ENCODE measurements at places on chromosomes 16 and 17. TPM values are rescaled to one million over a fixed set of nuclear protein-coding genes. Genes with fewer than 3 reads are reported as not detected.

TMEM98 gene
- 133 TPM for total RNA-seq

BIRC5 gene
- 123 TPM for total RNA-seq

OSBPL7 gene
- 14.3 TPM for total RNA-seq

GNG13 gene
- not detected for total RNA-seq

CD300LF gene
- not detected for total RNA-seq

TBC1D3C gene
- total RNA-seq, result not detected

SLFN12 gene
- 17.5 TPM for total RNA-seq

NUTF2 gene
- 185 TPM for total RNA-seq

MYH3 gene
- 3.8 TPM for total RNA-seq

FKBP10 gene
- 259 TPM for total RNA-seq

COPS3 gene
- 107 TPM for total RNA-seq

HMOX2 gene
- total RNA-seq, result 38.1 TPM

TNFSF13 gene
- total RNA-seq, result 0.86 TPM

KCTD19 gene
- 1.1 TPM for total RNA-seq

UBE2O gene
- 71.4 TPM for total RNA-seq

PRKCA gene
- total RNA-seq, result 22.7 TPM

RNF227 gene
- 4.0 TPM for total RNA-seq

KRT33B gene
- not detected for total RNA-seq

ABCC12 gene
- total RNA-seq, result 0.07 TPM

CHP2 gene
- total RNA-seq, result not detected

CACNA1G gene
- total RNA-seq, result 1.1 TPM

HLF gene
- not detected for total RNA-seq

GNAO1 gene
- total RNA-seq, result 21.3 TPM

PLA2G15 gene
- total RNA-seq, result 13.6 TPM

TNP2 gene
- not detected for total RNA-seq

TPSD1 gene
- total RNA-seq, result not detected

HBA2 gene
- not detected for total RNA-seq

CIITA gene
- not detected for total RNA-seq

RAMP2 gene
- 6.5 TPM for total RNA-seq

OTOP3 gene
- not detected for total RNA-seq

SCO1 gene
- total RNA-seq, result 36.2 TPM

CDYL2 gene
- 5.2 TPM for total RNA-seq

WNT3 gene
- 8.4 TPM for total RNA-seq

PRSS53 gene
- total RNA-seq, result 3.7 TPM

CLDN9 gene
- total RNA-seq, result not detected

CCDC144A gene
- 1.6 TPM for total RNA-seq

TBC1D3D gene
- total RNA-seq, result 0.23 TPM

AATK gene
- total RNA-seq, result 6.0 TPM

PRDM7 gene
- total RNA-seq, result not detected

MMP2 gene
- total RNA-seq, result 153 TPM

TMIGD1 gene
- not detected for total RNA-seq

KRT17 gene
- total RNA-seq, result not detected

SCN4A gene
- 1.9 TPM for total RNA-seq

HOXB3 gene
- total RNA-seq, result 21.9 TPM

GFAP gene
- total RNA-seq, result not detected

G6PC1 gene
- total RNA-seq, result not detected

TBC1D24 gene
- total RNA-seq, result 30.0 TPM

DRC7 gene
- 0.32 TPM for total RNA-seq

PMFBP1 gene
- 4.0 TPM for total RNA-seq

All from neural crest cell (in vitro differentiated cells).